Activated T-helper 2 cell treated with anti-CD3 and anti-CD28 coated beads, Interferon-gamma antibody, Interleukin-2, Interleukin-4, amounts not matched to agents 10 μg/mL and 5 μg/mL and 100 μg/mL, durations not matched to agents 14 hours and 24 hours and 36 hours (primary cell): ENCODE measurements at places on chromosomes 6 and 20.
A peak's percentile ranks its signal among the peaks of the same experiment; 100 is the strongest.

DNA sequence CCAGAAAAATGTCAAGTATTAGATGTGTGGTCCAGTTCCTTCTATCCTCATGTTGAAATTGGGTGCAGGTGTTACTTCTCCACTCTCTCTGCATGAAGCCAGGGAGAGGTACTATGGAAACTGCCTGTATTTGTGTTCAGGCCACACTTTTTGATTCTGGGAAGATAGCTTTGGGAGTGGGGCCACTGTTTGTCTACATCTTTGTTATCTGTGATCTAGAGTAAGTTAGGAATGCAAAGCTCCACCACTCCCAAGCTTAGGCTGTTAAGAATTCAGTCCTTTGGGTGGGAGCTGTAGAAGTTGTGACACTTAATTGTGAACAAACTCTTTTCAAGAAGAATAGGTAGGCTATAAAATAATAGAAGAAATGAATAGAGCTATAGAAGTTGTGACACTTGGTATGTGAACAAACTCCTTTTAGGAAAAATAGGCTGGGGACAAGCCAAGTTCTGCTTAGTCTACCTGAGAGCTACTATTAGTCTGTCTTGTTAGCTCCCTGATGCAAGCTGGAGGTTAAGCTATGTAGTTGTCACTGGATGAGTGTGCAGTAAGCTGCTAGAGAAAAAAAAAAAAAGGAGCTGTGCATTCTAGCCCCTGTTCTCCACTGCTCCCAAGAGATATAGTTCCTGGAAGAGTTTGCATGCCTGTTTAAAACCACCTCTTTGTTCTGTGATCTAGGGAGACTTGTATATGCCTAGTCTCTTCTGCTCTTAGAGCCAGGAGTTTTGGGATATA lies 7.1 kb upstream of the GFRAL start:
- no peak for DNase-seq

DNA sequence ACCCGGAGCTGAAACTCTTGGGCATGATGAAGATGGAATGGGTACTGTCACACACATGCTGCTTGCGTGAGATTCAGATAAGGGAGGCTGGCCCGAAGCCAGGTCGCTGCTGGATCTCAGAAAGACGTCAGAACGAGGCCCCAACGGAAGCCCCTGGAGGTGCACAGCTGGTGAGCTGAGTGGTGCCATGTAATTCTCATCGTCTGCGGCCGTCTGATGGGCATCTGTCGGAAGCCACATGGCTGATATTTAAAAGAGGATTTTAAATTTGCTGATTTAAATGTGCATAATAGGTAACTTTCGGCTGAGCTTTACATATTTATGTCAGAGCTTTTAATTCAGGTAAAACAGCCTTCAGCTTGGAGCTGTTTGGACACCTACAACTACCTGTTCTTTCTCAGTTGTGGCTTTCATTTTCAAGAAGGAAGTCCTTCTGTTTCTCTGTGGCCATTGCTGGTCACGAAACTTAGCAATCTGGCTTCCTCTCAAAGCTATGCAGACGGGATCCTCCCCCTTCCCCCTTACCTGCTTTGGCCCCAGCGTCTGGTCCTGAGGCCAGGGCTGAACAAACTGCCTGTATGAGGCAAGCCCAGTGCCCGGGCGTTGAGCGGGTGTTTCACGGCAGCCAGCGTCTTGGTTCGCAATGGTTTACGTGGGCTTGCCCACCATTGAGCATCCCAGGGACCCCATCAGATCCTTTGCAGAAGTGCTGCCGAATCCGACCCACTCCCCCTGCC lies 9.2 kb downstream of the SLCO4A1 start:
- peak; percentile 73 for DNase-seq

GRCh38 chr20:31474097-31474436 lies 860 bp downstream of the DEFB124 start:
- DNase-seq, result no peak

GRCh38 chr20:42461965-42462593 lies 727.6 kb downstream of the PTPRT start:
- DNase-seq, result no peak

GRCh38 chr6:53279293-53279692 lies 69.5 kb downstream of the ELOVL5 start:
- no peak for DNase-seq

- no peak for DNase-seq
These were observed 97.9 kb downstream of the MAFB start for GRCh38 chr20:40591119-40591518.

GRCh38 chr6:35736253-35736894 lies 458 bp upstream of the ARMC12 start:
- peak; percentile 74 for DNase-seq
